ENCODE measurements at places on chromosomes 12 and 14.
A peak's percentile ranks its signal among the peaks of the same experiment; 100 is the strongest.

DNA sequence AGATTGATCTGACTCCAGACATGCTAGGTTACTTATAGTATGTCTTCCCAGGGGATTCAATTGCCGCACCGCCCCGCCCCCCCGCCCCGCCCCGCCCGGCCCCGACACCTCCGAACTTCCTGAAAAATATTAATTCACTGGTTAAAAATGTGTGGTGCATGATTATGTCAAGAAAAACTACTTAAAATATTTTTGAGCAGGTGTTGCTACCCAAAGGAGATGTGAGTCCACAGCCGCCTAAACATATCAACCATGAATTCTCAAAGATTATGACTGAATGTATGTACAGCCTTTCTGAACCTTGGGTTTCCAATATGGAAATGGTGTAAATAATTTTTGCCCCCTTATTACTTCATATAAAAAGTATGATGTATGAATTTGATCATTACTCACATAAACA is 2.7 kb upstream of the RIMKLB start:
- DNase-seq: no peak

- no peak for DNase-seq
Measured at GRCh38 chr12:97127061-97127460, 220.0 kb downstream of the NEDD1 start.

GRCh38 chr12:82970614-82971013 is 283.9 kb downstream of the TMTC2 start:
- no peak for DNase-seq

DNA sequence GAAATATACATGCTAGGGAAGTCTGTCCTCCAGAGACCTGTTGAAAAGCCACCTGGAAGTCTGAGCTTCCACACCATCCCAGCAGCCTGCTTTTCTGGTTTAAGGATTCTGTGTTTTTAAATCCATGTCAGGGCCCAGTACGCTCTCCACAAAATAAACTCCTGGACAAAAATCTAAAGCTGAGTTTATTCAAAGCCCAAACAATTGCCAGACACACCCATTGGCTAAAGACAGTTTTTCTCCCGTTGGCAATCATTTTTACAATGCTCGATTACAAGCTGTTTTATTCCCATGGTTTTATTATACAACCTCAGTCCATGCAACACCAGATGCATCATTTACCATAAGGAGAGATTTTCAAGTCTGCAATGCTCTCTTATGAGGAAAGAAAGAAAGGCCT is 94.5 kb downstream of the MYRFL start:
- no peak for DNase-seq

GRCh38 chr14:39367387-39367751 is 64.9 kb downstream of the FBXO33 start:
- DNase-seq: no peak

- no peak for DNase-seq
Measured at GRCh38 chr12:122985338-122986257, 5.1 kb downstream of the ARL6IP4 start.

DNA sequence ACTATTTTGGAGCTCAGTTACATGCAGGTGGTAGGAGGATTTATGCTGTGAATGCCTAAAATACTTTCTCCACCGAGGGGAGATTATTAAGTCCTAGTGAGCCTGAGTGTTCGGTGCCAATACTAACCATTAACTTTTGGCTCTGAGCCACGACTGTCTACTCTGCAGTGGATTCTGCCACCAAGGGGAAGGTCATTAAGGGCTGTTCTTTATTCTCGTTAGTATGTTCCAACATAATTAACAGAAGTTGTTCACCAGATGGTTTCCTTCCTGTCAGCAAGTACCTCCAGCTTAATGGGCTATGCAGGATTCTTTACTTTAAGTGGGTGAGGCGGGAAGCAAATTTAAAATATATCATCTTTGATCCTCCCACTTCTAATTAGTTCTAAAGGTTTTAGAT is 326.3 kb downstream of the BMP4 start:
- DNase-seq: no peak

- DNase-seq: no peak
Measured at GRCh38 chr14:98163873-98164272, 1108.1 kb downstream of the BCL11B start.

GRCh38 chr12:25970916-25971653 is 12.6 kb downstream of the RASSF8 start:
- no peak for DNase-seq

DNA sequence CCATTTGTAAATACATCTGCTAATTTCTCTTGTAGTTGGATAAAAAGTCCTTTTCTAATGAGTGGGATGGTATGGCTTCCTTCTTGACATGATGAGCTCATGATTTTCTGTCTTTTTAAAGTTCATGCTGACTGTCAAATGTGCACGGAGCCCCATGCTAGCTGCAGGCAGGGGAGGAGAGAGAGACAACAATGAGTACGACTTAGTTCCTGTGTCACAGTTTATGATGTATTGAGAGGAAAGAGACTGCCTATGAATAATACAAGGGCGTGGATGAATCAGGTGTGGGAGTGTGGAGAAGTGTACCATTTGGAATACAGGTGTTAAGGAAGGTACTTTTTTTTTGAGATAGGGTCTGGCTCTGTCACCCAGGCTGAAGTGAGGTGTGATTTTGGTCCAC is 10.7 kb upstream of the TBC1D30 start:
- no peak for DNase-seq

- no peak for DNase-seq
Measured at GRCh38 chr14:91888641-91889476, 21.5 kb upstream of the TC2N start.

GRCh38 chr12:46404225-46404631 is 31.7 kb upstream of the SLC38A2 start:
- DNase-seq: no peak

GRCh38 chr12:103571286-103571685 is 15.8 kb upstream of the STAB2 start:
- DNase-seq: no peak

- no peak for DNase-seq
Measured at GRCh38 chr14:60222820-60223219, 26.2 kb upstream of the PPM1A start.

DNA sequence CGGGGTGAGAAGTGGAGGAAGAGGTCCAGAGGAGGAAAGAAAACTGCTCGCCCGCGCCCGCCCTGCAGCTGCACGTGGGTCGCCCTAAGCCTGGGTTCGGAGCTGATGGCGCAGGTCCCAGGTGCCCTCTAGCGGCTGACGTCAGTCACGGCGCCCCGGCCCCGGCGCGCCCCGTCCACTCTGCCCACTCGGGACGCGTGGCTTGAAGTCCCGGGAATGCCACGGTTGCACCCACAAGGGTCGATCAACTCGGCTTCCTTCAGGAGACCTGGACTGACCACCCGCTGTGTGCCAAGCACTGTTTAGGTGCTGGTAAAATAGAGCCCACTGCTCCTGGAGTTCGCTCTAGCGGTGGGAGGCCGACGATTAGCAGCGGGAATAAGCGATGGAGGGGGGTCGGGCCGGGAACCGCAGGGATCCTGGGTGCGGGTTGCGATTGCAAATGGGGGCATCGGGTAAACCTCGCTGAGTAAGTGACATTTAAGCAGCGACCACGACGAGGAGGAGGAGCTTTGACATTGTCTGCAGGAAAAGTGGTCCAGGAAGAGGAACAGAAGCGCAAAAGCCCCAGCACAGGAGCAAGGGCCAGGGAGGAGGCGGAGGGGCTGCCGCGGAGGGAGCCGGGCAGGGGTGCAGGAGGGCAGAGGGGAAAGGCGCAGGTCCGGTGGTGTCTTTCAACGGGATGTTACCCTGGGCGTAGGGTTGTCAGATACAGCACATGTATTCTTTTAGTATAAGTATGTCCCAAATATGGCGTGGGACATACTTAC is 5.1 kb upstream of the ZNF839 start:
- peak; percentile 92 for DNase-seq

DNA sequence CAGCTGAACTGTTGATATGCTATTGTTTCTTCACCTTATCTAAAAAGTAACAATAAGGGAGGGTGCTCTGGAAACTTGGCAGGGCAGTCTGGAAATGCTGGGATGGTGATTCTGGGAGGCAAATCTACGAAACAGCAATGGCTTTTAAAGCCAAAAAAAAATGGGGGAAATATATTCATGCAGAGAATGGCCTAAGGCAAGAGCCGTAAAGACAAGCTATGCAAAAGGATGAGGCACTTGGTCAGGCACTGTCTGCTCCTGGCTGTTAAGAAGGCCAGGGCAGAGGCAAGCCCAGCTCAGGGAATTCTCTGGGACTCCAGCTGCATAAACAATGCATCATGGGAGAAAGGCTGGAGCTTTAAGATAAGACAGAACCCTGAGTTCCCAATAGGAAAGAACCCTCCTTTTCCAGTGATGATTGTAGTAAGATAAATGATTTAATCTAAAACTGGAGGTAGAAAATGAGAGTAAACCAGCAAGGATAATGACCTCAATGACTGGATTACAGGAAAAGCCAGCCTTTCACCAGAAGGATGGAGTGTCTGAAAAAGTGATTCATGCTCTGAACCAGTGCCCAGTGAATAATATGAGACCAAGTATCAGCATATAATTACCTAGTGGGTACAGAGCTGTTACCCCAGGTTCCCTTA is 46.0 kb downstream of the ITPR2 start:
- no peak for DNase-seq

DNA sequence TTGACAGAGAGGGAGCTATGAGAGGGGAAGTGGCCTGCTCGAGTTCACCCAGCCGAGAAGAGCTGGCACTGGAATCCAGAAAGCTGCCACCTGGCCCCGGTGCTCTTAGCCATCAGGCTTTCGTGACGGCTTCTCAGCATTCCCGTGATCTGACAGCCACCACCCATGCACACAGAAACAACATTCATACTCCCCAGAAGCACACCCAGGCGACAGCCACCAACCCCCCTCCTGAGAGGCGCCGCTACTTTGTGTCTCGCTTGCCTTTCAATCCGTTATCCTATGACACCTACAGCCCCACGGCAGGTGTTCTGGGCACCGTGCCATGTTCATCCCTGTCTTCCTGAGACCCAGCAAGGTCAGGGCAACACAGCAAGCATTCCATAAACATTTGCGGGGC is 31.4 kb downstream of the PSMC1 start:
- no peak for DNase-seq

DNA sequence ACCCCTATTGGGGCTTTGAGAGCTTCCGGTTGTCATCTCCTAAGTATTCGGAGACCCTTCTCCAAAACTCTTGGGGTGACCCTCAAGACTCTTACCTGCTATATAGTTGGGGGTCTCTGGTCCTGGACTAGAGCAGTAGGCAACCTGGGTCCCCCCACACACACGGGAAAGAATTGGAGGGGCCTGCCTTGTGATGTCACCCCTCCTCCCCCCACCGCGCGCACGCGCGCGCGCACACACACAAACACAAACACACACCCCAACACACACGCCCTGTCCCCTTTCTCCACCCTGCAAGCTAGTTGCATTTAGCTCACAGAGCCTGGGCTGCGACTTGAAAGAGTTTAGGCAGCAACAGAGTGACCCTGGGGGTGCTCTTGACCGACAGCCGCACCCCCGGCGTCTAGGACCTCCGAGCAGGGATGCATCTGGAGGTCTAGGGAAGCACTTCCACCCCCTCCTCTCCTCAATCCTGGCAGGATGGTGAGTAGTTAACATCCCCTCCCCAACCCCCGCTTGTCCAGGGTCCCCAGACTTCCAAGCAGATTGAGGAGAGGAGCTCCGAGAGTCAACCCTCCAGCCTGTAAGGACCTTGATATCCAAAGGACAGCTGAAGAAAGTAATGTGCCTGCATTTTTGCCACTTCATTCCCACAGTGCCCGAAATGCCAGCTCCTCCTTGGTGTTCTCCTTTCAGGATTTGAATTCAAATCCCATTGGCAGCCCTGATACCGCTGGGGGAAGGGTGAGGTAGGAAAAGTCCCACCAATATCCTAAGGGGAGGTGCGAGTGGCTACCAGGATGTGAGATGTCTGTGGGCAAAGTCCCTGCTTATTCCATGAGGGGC is 1.4 kb upstream of the DNAJC14 start:
- peak; percentile 63 for DNase-seq

- no peak for DNase-seq
Measured at GRCh38 chr12:66529934-66530333, 148.9 kb downstream of the GRIP1 start.

DNA sequence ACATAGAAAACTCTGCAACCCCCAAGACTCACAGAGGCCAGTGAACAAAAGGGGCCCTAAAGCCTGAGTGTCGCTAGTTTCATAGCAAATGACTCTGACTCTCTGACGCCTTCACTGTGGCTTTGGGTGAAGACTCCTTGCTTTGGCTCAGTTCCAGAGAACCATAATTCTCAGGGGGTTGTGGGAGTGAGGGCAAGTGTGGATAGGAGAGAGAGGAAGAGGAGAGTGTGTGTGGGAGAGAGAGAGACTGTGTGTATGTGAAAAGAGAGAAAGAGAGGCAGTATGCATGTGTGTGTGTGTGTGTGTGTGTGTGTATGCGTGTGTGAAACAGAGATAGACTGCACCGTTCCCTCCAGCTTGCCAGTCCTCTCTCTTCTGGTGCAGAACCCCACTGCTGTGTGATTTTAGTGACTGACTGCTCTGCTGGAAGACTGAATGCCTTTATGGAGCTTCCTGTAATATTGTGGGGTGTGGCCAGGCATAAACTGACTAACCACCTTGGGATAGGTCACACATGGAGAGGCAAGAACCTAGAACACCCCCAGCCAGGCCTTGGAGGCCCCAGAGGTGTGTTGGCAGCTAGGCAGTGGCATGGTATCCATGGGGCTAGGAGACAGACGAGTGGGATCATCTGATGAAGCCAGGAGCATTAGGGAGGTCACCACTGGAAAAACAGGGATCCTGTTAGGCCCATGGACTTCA is 45.9 kb upstream of the STXBP6 start:
- no peak for DNase-seq

- no peak for DNase-seq
Measured at GRCh38 chr14:82647088-82647810, 1113.6 kb upstream of the SEL1L start.

DNA sequence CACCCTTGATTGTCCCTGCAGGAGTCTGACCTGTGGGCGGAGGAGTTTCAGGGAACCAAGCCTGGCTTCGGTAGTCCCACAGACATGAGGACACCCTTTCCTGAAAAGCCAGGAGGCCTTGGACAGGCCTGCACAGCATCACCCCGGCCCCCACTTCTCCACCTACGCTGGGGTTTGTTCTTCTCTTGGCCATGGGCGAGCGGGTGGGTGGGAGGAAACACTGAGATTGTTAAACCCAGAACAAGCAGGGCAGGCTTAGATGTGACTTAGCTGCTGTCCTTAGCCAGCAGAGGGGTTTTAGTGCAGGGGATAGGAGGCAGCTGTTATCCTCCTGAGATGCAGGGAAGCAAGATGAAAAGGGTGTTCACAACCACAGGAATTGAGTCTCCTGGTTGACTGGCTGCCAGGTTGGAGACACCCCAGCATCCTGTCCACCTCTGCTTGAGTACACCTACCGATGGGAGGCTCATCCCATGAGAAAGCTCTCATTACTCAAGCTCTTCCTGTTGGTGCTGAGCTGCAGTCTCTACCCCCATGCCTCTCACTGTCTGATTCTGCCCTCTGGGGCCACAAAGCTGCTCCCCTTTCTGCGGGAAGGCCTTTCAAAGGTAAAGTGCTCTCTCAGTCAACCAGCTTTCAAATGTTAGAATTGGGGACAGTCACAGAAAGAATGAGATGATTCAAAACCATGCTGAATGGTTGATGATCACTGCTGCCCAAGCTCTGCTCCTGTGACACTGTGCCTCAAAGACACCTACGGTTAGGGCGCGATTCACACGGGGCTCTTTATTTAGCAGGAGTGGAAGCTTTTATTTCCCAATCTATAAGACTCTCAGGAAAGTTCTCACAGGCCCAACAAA is 86.3 kb downstream of the IRF2BPL start:
- no peak for DNase-seq
